ENCODE measurements at places on chromosomes 5 and 9.
A peak's percentile ranks its signal among the peaks of the same experiment; 100 is the strongest.

- peak; percentile 49 for ATAC-seq
These were observed 122.8 kb upstream of the STC2 start for GRCh38 chr5:173451031-173451430.

- ATAC-seq: no peak
These were observed 76.4 kb downstream of the ECPAS start for GRCh38 chr9:111407813-111408212.

DNA sequence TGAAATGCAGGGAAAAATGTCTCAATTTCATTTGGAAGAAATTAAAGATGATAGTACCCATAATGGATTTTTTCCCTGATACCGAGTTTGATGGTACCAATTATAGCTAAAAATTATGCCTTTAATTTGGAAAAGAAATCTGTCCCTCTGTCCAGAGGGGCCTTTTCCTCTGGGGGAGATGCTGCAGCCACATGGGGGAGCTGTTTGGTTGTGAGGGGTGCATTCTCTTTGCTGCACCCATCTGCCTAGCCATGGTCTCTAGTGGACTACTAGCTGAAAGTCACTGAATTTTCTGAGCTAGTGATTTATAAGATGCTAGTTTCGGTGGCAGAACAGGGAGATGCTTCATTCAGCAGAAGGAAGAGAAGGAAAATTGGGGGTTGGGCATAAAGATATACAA, 9.6 kb downstream of the SEC61B start:
- peak; percentile 71 for ATAC-seq

DNA sequence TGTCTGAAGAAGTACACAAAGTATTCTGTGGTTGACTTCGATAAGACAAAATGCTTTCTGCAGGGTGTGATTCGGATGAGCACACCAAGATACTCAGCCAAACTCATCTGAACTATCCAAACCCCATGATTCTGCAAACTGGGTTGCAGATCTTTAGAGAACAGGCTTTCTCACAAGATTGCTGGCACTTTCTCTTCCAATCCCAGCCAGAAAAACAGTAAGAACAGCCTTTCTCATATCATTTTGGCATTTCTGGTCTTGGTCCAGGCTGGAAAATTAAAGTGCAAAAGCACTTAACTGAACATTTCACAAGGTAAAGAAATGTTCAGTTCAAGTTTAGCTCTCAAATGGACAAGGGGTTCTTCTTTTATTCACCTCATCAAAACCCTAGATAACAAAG, 269.1 kb downstream of the NR2F1-AS1 start:
- ATAC-seq: no peak

DNA sequence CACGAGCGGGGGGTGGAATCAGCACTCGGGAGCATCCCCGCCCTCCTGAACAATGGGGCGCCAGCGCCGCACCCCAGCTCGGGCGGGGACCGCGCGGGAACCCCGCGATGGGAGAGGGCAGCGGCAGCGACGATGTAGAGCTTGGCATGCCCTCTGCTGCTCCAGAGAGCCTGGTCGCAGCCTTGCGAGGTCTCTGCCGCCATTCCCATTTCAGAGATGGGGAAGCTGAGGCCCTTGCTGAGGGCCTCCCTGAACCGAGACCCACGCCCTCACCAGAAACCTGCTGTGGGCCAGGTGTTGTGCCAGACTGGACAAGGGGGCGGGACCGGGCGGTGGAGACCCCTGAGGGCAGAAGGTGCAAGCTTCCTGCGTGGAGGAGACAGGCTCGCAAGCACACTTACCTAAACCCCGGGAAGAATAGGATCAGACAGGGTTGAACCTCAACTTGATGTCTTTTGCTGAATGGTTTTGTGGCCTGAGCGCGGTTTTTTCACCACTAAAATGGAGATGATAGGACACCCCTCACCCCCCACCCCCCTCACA, 647 bp upstream of the MEGF9 start:
- ATAC-seq: no peak

DNA sequence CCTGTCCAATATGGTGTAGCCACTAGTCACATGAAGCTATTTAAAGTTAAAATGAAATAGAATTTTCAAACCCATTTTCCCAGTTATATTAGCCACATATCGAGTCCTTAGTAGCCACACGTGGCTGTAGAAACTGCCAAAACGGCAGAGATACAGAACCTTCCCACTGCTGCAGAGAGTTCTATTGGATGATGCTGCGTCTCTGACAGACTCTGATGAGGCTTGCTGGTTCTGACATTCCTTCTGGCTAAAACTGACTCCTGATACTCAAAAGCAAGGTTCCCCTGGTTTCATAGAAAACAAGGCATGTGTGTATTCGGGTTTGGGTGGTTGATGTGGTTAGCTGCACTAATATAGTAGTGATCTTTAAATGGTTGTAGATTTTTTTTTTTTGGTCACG, 91.5 kb downstream of the TLE4 start:
- peak; percentile 34 for ATAC-seq

DNA sequence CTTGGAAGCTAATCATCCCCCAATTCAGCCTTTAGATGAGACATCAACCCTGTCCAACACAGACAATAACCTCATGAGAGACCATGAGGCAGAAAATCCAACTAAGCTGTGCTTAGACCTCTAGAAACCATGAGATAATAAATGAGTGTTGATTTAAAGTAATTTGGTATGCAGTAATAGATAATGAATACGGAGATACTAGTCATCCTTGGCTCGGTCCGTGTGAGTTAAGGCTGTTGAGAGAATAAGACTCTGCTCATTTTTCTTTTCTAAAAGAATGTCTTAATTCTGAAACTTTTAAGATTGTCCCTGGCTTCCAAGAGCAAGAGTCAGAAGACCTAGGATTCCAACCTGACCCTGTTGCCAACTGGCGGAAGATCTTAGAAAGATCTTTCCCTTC, 6.1 kb downstream of the TNC start:
- ATAC-seq: no peak

DNA sequence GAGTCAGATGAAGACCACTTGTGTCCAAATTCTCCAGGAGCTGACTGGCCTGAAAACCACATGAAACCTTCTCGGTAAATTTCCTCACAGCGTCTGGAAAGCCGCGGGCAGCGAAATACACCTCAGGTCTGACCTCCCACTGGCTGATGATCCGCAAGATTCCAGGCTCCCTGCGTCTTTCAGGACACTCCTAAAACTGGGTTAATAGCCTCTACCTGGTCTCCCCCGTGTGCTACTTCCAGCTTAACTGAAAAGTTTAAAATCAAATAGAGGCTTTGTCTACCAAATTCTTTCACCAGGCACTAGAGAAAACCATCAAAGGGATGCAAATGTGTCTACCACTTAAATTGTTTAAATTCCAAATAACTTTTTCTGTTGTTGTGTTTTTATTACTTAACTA, 312.6 kb downstream of the DRD1 start:
- no peak for ATAC-seq

- ATAC-seq: no peak
These were observed 80.7 kb downstream of the TSSK1B start for GRCh38 chr5:113354055-113354454.

DNA sequence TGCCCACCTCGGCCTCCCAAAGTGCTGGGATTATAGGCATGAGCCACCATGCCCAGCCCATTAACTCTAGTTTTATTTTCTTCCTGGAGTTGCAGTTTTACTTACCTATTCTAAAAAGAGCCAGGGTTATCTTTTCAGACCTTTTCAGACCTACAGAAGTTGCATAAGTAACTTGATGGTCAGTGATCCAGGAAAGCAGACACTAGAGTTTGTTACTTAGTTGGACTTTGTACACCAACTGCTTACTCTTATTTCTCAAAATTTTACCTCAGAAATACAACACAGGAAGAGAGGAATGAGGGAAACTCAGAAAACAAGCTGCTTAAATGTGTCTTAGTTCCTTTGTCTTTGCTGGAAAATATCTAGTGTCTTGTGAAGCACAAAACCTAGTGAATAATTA, 25.4 kb downstream of the RAD23B start:
- no peak for ATAC-seq

GRCh38 chr5:78929833-78930232, 55.3 kb downstream of the ARSB start:
- ATAC-seq: no peak

DNA sequence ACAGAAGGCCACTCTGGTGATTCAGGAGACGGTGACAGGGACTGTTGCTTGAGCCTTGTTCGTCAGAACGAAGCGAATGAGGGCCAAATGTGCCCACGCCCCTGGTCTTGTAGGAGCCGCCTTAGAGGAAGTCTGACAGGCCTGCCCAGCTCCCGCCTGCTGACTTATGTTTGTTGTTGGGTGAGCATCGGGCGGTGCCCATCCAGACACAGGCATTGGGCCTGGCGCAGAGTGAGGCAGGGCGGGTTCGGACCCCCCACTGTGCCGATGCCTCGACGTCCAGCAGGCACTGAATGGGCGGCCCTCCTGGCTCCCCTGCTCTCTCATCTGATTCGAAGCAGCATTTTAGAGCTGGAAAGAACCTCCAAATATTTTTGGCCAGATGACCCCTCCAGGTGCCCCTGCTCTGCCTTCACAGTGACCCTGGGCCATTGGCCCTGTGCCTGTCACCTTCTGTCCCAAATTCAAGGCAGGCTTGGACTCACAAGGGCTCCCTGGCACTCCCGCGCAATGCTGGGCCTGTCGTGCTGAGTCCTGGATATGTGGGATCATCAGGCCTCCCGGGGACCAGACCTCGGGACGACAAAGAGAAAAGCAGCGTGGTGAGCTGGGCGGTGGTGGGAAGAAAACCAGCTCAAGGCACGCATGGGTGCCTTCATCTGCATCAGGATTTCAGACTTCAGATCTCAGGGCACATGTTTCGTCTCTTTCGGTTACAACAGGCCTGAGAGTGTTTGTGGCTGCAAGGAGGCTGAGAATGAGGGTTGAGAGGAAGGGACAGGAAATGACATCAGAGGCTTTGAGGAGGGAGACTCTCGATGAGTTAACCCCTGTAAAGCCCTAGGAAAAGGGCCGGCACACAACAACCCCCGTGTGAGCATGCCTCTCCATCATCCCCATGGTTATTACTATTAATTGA, 37.1 kb upstream of the OLFM1 start:
- ATAC-seq: no peak

- ATAC-seq: peak; percentile 66
These were observed 165.4 kb downstream of the EPB41L4A start for GRCh38 chr5:112253478-112254250.

GRCh38 chr9:129458155-129458661, 162.7 kb downstream of the C9orf50 start:
- no peak for ATAC-seq

DNA sequence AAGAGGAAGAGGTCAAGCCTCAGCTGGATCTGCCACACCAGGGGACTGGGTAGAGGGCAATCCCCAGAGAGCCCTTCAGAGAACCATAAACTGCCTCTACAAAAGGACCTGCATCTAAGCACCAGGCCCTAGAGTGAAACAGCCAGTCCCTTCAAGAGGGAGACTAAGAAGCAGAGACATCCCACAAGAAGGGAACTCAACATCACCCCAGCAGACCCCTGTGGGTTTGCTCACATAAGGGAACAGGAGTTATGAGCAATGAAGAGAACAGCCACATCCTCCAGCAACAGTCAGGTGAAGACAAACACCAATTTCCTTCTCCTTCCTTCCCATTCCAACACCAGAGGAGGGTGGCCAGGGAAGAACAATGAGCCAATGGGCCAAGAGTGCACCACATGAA, 48.9 kb downstream of the TNFSF15 start:
- no peak for ATAC-seq

Measured in SK-N-SH treated with all-trans-retinoic acid at 6 μM for 48 hours (cell line).